Ascending aorta (tissue), 2 donors: ENCODE measurements at places on chromosomes 6 and 20. TPM values are rescaled to one million over a fixed set of nuclear protein-coding genes. Genes with fewer than 3 reads are reported as not detected.

- no peaks in the 10 kb centered on the region for H3K4me1 ChIP-seq
- no peaks in the 10 kb centered on the region for H3K36me3 ChIP-seq
- DNase-seq = no peak
- H3K27me3 ChIP-seq = no peaks in the 10 kb centered on the region
- H3K27ac ChIP-seq = no peak overlapping the region
- H3K4me3 ChIP-seq = no peak overlapping the region
These were observed 40.7 kb upstream of the FOXQ1 start for GRCh38 chr6:1271071-1271763.

GRCh38 chr6:36204068-36204753, 7.7 kb downstream of the BRPF3 start:
- H3K27ac ChIP-seq = no peak overlapping the region
- no peak overlapping the region for H3K4me3 ChIP-seq
- DNase-seq = no peak
- H3K36me3 ChIP-seq = peaks cover 65% of the 10 kb centered on the region

- H3K4me3 ChIP-seq = no peak overlapping the region
- H3K36me3 ChIP-seq = no peaks in the 10 kb centered on the region
- no peaks in the 10 kb centered on the region for H3K4me1 ChIP-seq
- DNase-seq = no peak
- no peak overlapping the region for H3K27ac ChIP-seq
- no peaks in the 10 kb centered on the region for H3K27me3 ChIP-seq
These were observed 61.3 kb downstream of the CDH4 start for GRCh38 chr20:61313396-61313795.

PLN gene
- total RNA-seq = 129 TPM
